T-cell (primary cell): ENCODE measurements at places on chromosomes 1 and 21. TPM values are rescaled to one million over a fixed set of nuclear protein-coding genes. Genes with fewer than 3 reads are reported as not detected.

Gene SPOCD1
- total RNA-seq, result not detected

Gene TNFRSF4
- 26.5 TPM for total RNA-seq

DNA sequence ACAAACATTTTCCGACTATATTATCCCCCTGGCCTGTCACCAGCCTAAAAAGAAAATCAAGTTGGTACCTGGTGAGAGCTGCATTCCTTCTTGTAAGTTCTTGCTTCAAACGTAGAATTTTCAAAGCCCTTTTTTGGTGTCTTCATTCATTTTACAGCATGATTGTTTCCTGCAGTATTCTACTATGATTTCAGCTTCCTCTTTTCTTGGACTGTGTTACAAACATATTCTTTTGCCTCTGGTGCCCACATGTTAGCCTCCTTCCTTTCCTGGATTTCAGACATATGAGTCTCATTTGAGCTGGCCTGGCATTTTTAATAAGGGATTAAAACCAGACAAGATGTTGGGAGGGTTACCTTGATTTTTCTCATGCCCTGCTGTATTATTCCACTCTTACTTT, 142.5 kb downstream of the PIGK start:
- no peak for DNase-seq

- DNase-seq, result no peak
Measured at GRCh38 chr21:25512095-25513081, 94.9 kb downstream of the MRPL39 start.

GRCh38 chr1:45925728-45926287, 122.4 kb downstream of the MAST2 start:
- no peak for DNase-seq
